ENCODE measurements at places on chromosomes 2 and 18. TPM values are rescaled to one million over a fixed set of nuclear protein-coding genes. Genes with fewer than 3 reads are reported as not detected.

SCYGR2 gene
- not detected for total RNA-seq

POLR1B gene
- 39.0 TPM for total RNA-seq

CLEC4F gene
- total RNA-seq, result 2.7 TPM

RAB27B gene
- 1.8 TPM for total RNA-seq

KIAA1328 gene
- 12.5 TPM for total RNA-seq

ASTL gene
- not detected for total RNA-seq

SPAG16 gene
- 15.0 TPM for total RNA-seq

PPM1G gene
- total RNA-seq, result 66.6 TPM

STRN gene
- 24.7 TPM for total RNA-seq

CYP27C1 gene
- total RNA-seq, result 0.44 TPM

MC2R gene
- total RNA-seq, result not detected

ACADL gene
- 17.3 TPM for total RNA-seq

NGEF gene
- total RNA-seq, result 1.9 TPM

CPO gene
- total RNA-seq, result 2.0 TPM

ADRA2B gene
- 0.63 TPM for total RNA-seq

SLC8A1 gene
- 26.8 TPM for total RNA-seq

FEZ2 gene
- 64.0 TPM for total RNA-seq

SERPINB7 gene
- 1.1 TPM for total RNA-seq

ACVR2A gene
- 16.3 TPM for total RNA-seq

KANSL1L gene
- total RNA-seq, result 12.5 TPM

CABYR gene
- total RNA-seq, result 5.3 TPM

ACVR1C gene
- 118 TPM for total RNA-seq

C2orf74 gene
- 20.6 TPM for total RNA-seq

CAVIN2 gene
- 45.3 TPM for total RNA-seq

All from omental fat pad (tissue), 4 donors.